ENCODE measurements at places on chromosomes 4 and X.

GRCh38 chr4:68272380-68272779, 26.9 kb upstream of the TMPRSS11B start:
- no peak for DNase-seq

GRCh38 chr4:37719021-37719420, 32.8 kb upstream of the RELL1 start:
- DNase-seq: no peak

- DNase-seq: no peak
Measured at GRCh38 chrX:41352329-41352838, 18.4 kb downstream of the DDX3X start.

DNA sequence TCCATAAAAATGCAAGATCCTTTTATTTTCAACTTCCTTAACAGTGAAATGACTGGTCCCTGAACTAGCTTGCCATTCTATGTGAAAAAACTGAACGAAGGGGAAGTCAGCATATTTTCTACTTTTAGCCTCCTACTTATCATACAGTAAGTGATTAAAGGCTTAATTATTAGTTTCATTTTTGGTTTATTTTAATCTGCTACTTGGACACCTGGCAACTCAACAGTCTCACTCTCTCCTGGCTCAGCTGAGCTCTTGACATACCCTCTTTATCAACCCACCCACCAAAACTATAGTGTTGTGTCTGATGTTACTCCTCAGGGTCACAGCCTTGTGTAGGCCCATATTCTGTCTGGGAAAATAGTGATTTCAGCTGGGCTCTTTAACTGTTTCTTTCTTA, 86.2 kb upstream of the CPXCR1 start:
- DNase-seq: no peak

DNA sequence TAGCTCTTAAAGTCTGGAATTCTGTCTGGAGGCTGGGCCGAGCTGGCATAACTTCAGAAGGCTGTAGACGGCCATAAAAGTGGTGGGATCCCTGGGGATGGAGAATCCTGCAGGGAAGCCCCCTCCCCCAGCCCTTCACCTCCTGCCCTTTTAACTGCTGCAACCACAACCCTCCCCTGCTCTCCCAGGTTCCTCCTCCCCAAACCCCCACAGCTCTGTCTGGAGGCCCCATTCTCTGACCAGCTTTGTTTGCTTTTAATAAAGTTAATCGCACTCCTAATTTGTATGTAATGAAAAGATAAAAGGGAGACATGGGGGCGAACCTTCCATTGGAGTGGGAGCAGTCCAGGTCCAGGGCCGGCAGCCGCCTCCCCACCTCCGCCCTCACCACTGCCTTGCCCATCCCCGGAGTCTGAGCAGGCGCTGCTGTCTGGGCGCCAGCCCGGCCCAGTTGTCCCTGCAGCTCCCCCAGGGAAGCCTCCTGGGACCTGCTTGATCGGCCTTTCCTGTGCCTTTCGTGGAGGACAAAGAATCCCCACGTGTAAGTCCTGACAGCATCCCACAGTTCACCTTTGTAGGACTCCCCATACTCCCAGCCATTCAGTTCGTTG, 84.3 kb downstream of the PJA1 start:
- DNase-seq: no peak

DNA sequence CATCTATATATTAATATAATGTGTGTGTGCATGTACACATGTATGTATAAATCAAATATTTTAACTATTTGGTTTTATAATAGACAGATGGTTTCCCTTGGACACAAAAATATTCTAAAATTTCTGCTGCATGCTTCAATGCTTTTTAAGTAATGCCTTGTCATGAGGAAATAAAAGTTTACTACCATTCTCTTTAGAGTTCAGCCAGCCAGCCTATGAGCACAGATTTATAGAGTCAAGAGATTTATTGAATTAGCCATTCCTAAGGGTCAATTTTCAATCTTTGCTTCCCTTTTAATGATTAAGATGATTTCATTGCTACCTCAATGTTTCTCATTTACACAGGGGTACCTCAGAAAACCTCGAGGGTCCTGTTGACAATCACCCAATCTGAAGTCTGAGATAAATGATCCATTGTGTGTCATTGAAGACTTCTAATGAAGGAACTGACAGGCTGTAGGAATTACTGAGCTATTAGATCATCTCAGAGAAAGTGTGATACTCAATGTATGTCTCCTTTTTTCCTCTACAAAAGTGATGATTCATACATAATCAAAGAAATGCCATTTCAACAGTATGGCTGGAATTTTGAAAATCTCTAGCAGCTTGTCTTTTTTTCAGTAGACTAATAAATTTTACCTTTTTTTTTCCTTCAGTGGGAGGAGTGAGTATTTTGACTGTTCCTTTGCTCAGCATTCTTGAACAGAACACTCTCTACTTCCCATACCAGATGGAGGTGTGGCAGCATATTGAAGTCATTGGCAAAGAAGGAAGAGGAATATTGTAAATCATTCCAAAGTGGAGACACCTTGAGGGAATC, 222.6 kb upstream of the PCDH18 start:
- no peak for DNase-seq

- no peak for DNase-seq
Measured at GRCh38 chr4:137909529-137910309, 332.4 kb downstream of the SLC7A11 start.

DNA sequence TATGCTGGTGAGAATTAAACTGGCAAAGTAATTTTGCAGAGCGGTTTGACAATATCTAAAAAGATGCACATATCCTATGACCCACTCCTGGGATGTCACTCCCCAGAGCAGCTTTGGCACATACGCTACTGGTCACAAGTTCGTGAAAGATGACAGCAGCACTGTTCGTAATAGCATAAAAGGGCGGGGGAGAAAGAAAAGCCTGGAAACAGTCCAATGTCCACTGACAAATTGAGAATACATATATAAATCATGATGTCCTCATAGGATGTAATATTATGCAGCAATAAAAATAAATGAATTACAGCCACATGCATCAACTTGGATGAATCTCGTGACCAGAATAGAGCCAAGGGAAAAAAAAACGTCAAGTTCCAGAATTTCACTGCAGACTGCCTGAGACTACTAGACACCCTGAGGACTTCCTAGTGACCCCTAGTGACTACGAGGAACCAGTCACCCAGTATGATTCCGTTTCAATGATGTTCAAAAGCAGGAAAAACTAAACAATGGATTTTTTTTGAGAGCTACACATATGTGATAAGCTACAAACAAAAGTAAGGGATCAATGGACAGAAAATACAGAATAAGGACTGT, 1.8 kb downstream of the PCSK1N start:
- DNase-seq: no peak

- no peak for DNase-seq
Measured at GRCh38 chrX:47862680-47863079, 26.0 kb downstream of the ZNF81 start.

- no peak for DNase-seq
Measured at GRCh38 chr4:146271466-146271865, 57.1 kb downstream of the REELD1 start.

DNA sequence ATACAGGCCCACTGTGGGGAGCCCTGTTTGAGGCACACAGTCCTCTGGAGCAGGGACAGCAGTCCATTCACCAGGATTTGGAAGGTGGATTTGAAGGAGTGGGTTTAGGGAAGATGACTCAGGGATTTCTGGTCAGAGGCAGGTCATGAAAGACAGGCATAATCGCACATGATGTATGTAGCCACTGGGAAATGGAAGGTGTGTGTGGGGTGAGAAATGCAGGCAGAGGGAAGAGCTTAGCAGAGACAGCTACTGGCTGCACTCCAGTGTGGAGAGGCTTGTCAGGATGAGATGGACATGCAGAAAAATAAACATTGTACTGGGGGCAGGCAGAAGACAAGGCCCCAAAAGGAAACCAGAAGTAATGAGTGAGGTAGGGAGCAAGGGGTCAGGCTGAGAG, 85.2 kb upstream of the STS start:
- no peak for DNase-seq

All from erythroblast (primary cell).